Heart left ventricle (tissue), 16 donors: ENCODE measurements at places on chromosomes 12 and 14.

DNA sequence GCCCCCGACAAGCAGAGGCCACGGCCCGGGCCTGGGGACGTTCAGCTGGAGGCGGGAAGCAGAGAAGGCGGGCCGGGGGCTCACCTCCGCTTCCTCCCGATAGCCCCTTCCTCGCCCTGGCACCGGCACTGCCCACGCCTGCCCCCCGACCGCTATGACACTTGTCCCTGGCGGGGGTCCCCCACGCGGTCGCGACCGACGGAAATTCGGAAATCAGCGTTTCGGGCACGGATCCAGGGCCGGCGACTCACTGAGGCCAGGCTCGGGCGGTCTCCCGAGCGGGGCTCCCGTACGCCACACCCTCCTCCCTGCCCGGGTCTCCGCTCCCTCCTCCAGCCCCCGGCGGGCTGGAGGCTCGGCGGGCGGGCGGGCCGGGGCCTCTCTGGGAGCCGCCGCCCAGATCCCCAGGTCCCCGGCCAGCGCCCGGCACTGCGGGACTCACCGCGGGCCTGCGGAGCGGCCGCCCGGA lies 581 bp downstream of the PITPNM2 start:
- H3K4me1 ChIP-seq = peaks cover 25% of the 10 kb centered on the region
- DNase-seq = peak; percentile 65
- peak overlapping the region; percentile 69 for H3K4me3 ChIP-seq

DNA sequence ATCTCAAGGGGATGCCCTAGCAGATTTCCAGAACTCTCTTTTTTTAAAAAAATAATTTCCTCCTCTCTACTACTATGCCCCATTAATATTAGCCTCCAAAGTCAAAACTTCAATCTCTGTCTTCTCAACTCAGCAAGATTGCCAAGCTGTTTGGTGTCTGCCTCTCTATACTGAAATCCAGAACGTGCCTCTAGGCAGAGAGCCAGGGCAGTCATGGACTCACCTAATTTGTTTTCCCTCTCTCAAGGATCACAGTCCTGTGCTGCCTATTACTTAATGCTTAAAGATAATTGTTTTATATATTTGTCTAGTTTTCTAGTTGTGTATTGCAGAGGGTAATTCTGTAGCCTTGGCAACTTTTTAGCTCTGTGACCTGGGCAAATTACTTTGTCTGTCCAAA lies 74.7 kb downstream of the E2F7 start:
- no peak overlapping the region for H3K27ac ChIP-seq
- no peak for DNase-seq
- no peaks in the 10 kb centered on the region for H3K27me3 ChIP-seq
- H3K4me3 ChIP-seq = no peak overlapping the region

DNA sequence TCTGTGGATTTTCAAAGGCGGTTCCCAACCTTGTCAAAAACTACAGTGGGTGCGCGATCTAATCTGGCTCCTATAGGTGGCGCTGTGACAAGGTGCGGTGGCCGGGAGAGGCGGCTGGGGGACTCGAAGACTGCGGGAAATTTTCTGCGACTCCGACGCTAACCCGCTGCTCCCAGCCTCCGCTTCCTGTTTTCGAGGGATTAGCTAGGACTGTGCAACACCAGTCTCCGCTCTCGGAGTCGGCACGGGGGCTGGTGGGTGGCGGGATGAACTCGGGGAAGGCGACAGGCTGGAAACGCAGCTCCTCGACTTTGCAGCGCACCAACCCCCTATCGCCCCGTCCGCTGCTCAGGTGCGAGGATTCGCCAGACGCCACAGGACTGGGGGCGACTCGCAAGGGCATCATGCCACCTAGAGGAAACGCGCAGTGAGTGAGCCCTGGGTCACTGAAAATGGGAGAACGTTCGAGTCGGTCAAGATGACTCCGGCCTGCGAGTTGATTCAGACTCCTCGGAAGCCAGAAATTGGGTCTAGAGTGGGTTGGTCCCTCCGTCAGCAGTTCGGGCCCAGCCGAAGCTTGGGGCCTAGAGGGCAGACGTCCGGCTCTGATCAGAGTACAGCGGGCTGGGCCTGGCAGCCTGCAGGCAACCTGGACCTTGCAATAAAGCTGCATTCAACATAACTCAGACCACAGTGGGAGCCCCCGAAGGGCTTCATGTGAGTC lies 5.5 kb upstream of the PAX9 start:
- no peak overlapping the region for H3K4me3 ChIP-seq
- H3K27me3 ChIP-seq = peaks cover 98% of the 10 kb centered on the region
- H3K4me1 ChIP-seq = peaks cover 26% of the 10 kb centered on the region

DNA sequence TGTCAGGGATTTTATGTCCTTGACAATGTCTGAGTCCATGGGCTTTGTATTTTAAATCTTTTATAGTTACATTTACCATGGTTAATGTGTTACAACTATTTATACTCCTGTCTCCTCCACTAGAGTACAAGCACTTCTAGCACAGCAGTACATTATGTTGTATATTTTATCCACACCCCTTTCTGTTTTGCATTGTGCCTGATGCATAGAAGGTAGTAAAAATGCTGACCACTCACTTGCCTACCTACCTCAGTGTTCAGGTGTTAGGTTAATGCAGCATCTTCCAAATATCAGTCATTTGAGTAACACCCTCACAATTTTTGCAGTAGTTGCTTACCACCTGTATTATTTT lies 31.1 kb upstream of the SLC38A2 start:
- peak overlapping the region; percentile 24 for H3K27ac ChIP-seq
- DNase-seq = no peak
- no peak overlapping the region for H3K4me3 ChIP-seq

GRCh38 chr12:121061831-121062230 lies 22.8 kb upstream of the OASL start:
- no peak overlapping the region for H3K4me3 ChIP-seq
- DNase-seq = no peak
- H3K4me1 ChIP-seq = no peaks in the 10 kb centered on the region

GRCh38 chr14:30994681-30995620 lies 30.5 kb upstream of the AP4S1 start:
- no peak overlapping the region for H3K27ac ChIP-seq
- DNase-seq = no peak
- no peaks in the 10 kb centered on the region for H3K27me3 ChIP-seq
- H3K36me3 ChIP-seq = no peaks in the 10 kb centered on the region
- peaks cover 58% of the 10 kb centered on the region for H3K4me1 ChIP-seq

- no peak overlapping the region for H3K4me3 ChIP-seq
- H3K36me3 ChIP-seq = no peaks in the 10 kb centered on the region
- no peaks in the 10 kb centered on the region for H3K27me3 ChIP-seq
- no peak overlapping the region for H3K27ac ChIP-seq
- H3K4me1 ChIP-seq = peaks cover 82% of the 10 kb centered on the region
Measured at GRCh38 chr12:79911889-79912656, 22.8 kb downstream of the PPP1R12A start.

DNA sequence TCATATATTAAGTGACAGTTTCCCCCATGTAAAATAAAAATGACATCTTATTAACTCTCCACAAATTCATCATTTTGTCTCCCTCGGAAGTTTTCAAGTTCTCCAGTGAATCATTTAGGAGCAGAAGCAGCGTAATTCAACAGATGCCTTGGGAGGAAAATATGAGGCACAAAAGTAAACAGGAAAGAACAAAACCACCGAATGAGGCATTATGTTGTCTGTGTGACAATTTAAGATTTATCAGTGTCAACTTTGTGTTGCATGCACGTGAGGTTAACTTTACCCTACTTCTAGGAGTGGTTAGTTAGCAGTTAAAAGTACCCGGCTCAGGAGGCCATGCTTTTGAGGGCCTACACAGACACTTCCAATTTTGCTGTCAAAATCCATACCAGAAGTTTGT lies 258.6 kb downstream of the IPO8 start:
- no peaks in the 10 kb centered on the region for H3K27me3 ChIP-seq
- DNase-seq = no peak
- H3K4me1 ChIP-seq = peaks cover 17% of the 10 kb centered on the region
- no peaks in the 10 kb centered on the region for H3K36me3 ChIP-seq

- H3K27ac ChIP-seq = no peak overlapping the region
- DNase-seq = no peak
- no peaks in the 10 kb centered on the region for H3K4me1 ChIP-seq
- H3K4me3 ChIP-seq = no peak overlapping the region
Measured at GRCh38 chr12:103855036-103855712, 14.1 kb upstream of the NT5DC3 start.

GRCh38 chr12:28512876-28513275 lies 322.6 kb downstream of the CCDC91 start:
- no peak overlapping the region for H3K27ac ChIP-seq
- no peak overlapping the region for H3K4me3 ChIP-seq
- no peaks in the 10 kb centered on the region for H3K27me3 ChIP-seq
- no peaks in the 10 kb centered on the region for H3K4me1 ChIP-seq
- DNase-seq = no peak
- H3K36me3 ChIP-seq = no peaks in the 10 kb centered on the region

- H3K4me3 ChIP-seq = no peak overlapping the region
- no peaks in the 10 kb centered on the region for H3K36me3 ChIP-seq
- DNase-seq = no peak
- no peak overlapping the region for H3K27ac ChIP-seq
- no peaks in the 10 kb centered on the region for H3K4me1 ChIP-seq
Measured at GRCh38 chr14:96030108-96030760, 8.9 kb upstream of the C14orf132 start.

DNA sequence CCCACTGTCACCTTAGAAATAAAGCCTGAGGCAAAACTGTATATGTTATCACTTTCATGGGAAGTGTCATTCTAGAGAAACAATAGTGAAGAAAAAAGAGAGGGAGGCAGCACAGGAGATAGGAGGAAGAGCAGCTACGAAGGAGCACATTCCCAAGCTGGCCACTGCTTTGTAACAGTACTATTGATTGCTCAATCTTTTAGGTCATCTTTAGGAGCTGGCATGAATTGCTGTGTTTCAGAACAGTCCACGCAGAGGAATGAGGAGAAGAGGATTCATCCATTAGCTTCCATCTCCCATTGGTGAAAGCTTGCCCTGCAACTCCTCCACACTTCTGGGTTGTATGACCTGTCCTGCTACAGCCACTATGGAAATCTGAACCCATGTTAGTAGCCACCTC lies 372.5 kb upstream of the DDHD1 start:
- no peak overlapping the region for H3K27ac ChIP-seq
- H3K36me3 ChIP-seq = no peaks in the 10 kb centered on the region
- no peaks in the 10 kb centered on the region for H3K27me3 ChIP-seq
- H3K4me3 ChIP-seq = no peak overlapping the region
- no peaks in the 10 kb centered on the region for H3K4me1 ChIP-seq

DNA sequence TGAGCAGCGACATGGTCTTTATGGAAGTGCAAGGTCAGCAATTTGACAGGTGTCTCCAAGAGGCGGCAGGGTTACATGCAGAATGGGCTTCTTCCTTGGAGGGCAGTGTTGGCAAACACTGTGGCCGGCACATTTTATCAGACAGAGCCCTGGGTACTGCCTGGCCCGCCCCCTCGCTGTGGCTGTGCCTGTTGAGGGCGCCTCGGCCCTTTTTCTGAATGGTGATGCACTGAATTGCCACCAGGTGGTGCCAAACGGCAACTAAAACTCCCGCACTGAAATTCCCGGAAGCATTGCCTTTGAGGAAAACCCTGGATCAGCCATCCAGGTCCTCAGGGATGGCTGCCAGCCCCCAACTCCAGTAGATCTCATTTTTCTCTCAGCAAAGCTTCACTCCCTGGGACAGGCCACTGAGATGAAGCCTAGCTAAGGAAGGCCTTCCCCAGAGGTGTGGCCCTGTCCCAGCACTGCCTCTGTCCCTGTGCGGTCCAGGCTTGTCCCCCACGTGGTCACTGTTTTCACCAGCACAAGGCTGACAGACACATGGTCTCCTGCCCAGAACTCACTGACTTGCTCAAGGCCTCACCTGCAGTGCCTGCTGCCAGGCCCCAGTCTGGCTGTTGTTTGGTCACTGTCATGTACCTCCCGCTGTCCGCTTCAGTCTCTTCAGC lies 73.6 kb downstream of the TESC start:
- no peak for DNase-seq
- no peaks in the 10 kb centered on the region for H3K4me1 ChIP-seq
- no peak overlapping the region for H3K4me3 ChIP-seq
- no peaks in the 10 kb centered on the region for H3K27me3 ChIP-seq
- peak overlapping the region; percentile 55 for H3K27ac ChIP-seq

DNA sequence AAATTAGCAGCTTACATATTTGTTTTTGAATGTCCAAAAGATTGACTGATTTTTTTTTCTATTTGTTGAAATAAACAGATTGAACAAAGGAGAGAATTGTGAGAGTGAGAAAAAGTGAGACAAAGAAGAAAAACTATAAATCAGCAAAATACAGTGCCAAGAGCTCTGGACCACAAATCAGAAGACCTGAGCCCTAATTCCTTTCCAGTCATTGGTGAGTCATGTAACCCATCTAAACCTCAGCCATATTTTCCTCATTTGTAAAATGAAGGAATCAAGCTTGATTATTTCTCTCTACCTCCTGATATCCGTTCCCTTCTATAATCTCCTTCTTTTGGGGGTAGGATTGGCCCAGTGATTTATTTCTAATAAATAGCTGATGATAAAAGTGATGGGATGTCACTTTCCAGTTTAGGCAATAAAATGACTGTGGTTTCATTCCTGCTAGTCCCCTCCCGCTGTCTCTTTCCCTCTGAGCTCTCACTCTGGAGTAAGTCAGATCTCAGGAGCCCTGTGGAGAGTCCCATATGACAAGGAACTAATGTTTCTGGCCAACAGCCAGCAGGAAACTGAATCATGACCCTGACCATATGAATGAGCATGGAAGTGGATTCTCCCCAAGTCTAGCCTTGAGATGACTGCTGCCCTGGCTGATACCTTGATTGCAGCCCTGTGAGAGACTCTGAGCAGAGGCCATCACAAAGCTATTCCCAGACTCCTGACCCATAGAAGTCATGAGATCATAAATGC lies 218.9 kb downstream of the ACSS3 start:
- no peak for DNase-seq
- no peaks in the 10 kb centered on the region for H3K27me3 ChIP-seq
- H3K27ac ChIP-seq = no peak overlapping the region

DNA sequence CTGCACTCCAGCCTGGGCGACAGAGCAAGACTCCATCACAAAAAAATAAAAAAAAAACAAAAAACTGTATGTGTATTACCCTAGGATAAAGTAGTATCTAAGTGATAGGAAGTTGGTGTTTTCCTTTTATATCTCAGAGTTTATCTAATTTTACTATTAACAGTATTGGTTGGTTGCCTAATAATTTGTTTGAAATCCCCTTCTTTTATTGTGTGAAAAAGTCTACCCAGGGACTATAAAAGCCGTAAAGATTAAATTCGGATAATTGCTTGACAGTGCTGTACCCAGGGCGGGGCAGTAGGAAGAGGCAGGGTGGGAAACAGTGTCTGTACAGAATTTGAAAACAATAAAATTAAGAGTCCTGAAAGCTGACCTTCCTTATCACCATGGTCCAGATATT lies 78.4 kb downstream of the RASSF8 start:
- no peak overlapping the region for H3K4me3 ChIP-seq
- H3K4me1 ChIP-seq = no peaks in the 10 kb centered on the region
- H3K27ac ChIP-seq = no peak overlapping the region
- H3K27me3 ChIP-seq = no peaks in the 10 kb centered on the region
- no peak for DNase-seq

GRCh38 chr14:22189881-22190280 lies 399.1 kb downstream of the DAD1 start:
- no peak for DNase-seq
- H3K36me3 ChIP-seq = no peaks in the 10 kb centered on the region
- H3K4me3 ChIP-seq = no peak overlapping the region
- H3K27ac ChIP-seq = no peak overlapping the region

GRCh38 chr12:76084863-76085519 lies 506 bp upstream of the NAP1L1 start:
- peak overlapping the region; percentile 91 for H3K4me3 ChIP-seq
- no peak for DNase-seq
- H3K27ac ChIP-seq = peak overlapping the region; percentile 95
- H3K27me3 ChIP-seq = no peaks in the 10 kb centered on the region
- H3K4me1 ChIP-seq = peaks cover 35% of the 10 kb centered on the region
